ENCODE measurements at places on chromosomes 12 and 14. TPM values are rescaled to one million over a fixed set of nuclear protein-coding genes. Genes with fewer than 3 reads are reported as not detected.

TMTC2 gene
- polyA plus RNA-seq: 6.0 TPM

LRRIQ1 gene
- 2.4 TPM for polyA plus RNA-seq

TEX22 gene
- polyA plus RNA-seq: 1.5 TPM

GARIN6 gene
- polyA plus RNA-seq: not detected

ACSM4 gene
- polyA plus RNA-seq: not detected

GLI1 gene
- polyA plus RNA-seq: 1.4 TPM

Data from kidney (tissue), 22 donors.